Osteocyte (in vitro differentiated cells): ENCODE measurements at places on chromosomes 3 and 15. TPM values are rescaled to one million over a fixed set of nuclear protein-coding genes. Genes with fewer than 3 reads are reported as not detected.
A peak's percentile ranks its signal among the peaks of the same experiment; 100 is the strongest.

GRCh38 chr15:91915576-91915975, 62.1 kb downstream of the SLCO3A1 start:
- no peaks in the 10 kb centered on the region for H3K36me3 ChIP-seq
- H3K4me3 ChIP-seq = no peak overlapping the region
- no peak for DNase-seq
- H3K4me1 ChIP-seq = no peaks in the 10 kb centered on the region
- H3K27ac ChIP-seq = no peak overlapping the region

- no peak overlapping the region for H3K4me3 ChIP-seq
- H3K4me1 ChIP-seq = peaks cover 19% of the 10 kb centered on the region
- H3K27me3 ChIP-seq = no peaks in the 10 kb centered on the region
These were observed 6.4 kb downstream of the TMEM207 start for GRCh38 chr3:190443257-190443656.

GRCh38 chr3:22263042-22263441, 512.0 kb upstream of the ZNF385D start:
- H3K36me3 ChIP-seq = no peaks in the 10 kb centered on the region
- peaks cover 1% of the 10 kb centered on the region for H3K4me1 ChIP-seq
- no peaks in the 10 kb centered on the region for H3K27me3 ChIP-seq
- H3K27ac ChIP-seq = no peak overlapping the region

DNA sequence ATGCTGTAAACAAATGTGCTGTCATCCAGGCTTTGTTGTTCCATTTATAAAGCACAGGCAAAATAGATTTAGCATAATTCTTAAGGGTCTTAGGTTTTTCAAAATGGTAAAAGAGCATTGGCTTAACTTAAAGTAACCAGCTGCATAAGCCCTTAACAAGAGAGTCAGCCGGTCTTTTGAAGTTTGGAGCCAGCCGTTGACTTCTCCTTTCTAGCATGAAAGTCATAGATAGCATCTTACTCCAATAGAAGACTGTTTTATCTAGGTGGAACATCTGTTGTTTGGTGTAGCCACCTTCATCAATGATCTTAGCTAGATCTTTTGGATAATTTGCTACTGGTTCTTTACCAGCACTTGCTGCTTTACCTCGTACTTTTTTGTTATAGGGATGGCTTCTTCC, 297.5 kb upstream of the DCBLD2 start:
- H3K4me1 ChIP-seq = peaks cover 7% of the 10 kb centered on the region
- no peak overlapping the region for H3K4me3 ChIP-seq
- no peak overlapping the region for H3K27ac ChIP-seq

GRCh38 chr3:197366301-197367044, 68.1 kb upstream of the DLG1 start:
- DNase-seq = no peak
- peak overlapping the region; percentile 84 for H3K27ac ChIP-seq
- peaks cover 51% of the 10 kb centered on the region for H3K4me1 ChIP-seq
- H3K27me3 ChIP-seq = no peaks in the 10 kb centered on the region
- H3K36me3 ChIP-seq = no peaks in the 10 kb centered on the region
- H3K4me3 ChIP-seq = no peak overlapping the region

GRCh38 chr15:54810496-54810895, 386.2 kb downstream of the RSL24D1 start:
- H3K36me3 ChIP-seq = no peaks in the 10 kb centered on the region
- no peak overlapping the region for H3K4me3 ChIP-seq
- no peaks in the 10 kb centered on the region for H3K27me3 ChIP-seq
- no peaks in the 10 kb centered on the region for H3K4me1 ChIP-seq
- H3K27ac ChIP-seq = no peak overlapping the region

DNA sequence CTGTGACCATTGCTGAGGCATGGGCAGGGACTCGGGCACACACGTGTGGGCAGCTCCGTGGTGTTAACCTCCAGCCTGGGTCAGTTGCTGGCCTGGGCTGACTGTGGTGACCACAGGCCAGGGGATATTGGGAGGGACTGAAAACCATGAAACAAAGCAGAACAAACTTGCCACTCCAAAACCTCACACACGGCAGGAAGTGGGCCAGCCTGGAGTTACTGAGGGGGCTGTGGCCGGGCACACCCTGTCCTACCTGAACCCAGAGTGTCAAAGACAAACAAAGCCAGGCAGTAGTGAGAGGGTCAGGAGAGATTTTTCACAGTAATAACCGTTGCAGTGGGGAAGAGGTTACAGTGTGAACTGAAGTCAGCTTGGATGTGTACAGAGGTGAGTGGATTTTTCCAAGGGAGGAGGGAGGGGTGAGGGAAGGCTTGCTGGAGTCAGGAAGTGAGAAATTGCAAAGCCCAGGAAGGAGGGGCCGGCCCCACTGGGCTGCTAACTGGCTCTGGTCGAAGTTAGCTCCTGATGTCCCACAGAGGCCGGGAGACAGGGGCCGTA, 40.0 kb upstream of the ATP10A start:
- no peaks in the 10 kb centered on the region for H3K27me3 ChIP-seq
- no peak overlapping the region for H3K27ac ChIP-seq
- no peak overlapping the region for H3K4me3 ChIP-seq
- peaks cover 30% of the 10 kb centered on the region for H3K4me1 ChIP-seq
- no peaks in the 10 kb centered on the region for H3K36me3 ChIP-seq

GRCh38 chr15:62950462-62950931, 92.0 kb upstream of the TPM1 start:
- DNase-seq = no peak
- no peaks in the 10 kb centered on the region for H3K27me3 ChIP-seq
- H3K4me1 ChIP-seq = peaks cover 26% of the 10 kb centered on the region
- no peak overlapping the region for H3K4me3 ChIP-seq
- no peaks in the 10 kb centered on the region for H3K36me3 ChIP-seq

DNA sequence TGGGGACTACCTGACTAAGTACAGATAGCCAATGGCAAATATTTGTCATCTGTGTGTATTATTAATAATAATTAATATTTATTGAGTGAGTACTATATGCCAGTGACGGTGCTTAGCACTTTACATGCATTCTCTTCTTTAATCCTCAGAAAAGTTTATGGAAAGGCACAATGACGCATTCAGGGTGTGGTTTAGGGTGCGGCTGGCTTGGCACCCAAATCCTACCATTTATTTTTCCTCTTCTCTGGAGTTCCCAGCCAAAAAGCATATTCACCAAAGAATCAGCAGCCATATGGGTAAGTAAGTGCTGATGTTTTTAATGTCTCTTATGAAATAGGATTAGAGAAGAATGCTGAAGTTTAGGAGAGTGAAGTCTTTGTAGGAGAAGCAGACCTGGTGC, 140.4 kb upstream of the TP63 start:
- peaks cover 8% of the 10 kb centered on the region for H3K4me1 ChIP-seq
- H3K27me3 ChIP-seq = no peaks in the 10 kb centered on the region
- no peak overlapping the region for H3K27ac ChIP-seq
- H3K4me3 ChIP-seq = no peak overlapping the region
- DNase-seq = no peak

GRCh38 chr3:33915796-33916546, 117.5 kb downstream of the PDCD6IP start:
- no peaks in the 10 kb centered on the region for H3K27me3 ChIP-seq
- H3K27ac ChIP-seq = no peak overlapping the region
- peaks cover 47% of the 10 kb centered on the region for H3K4me1 ChIP-seq
- H3K4me3 ChIP-seq = no peak overlapping the region
- H3K36me3 ChIP-seq = no peaks in the 10 kb centered on the region

The ADAMTSL3 gene
- not detected in 2 replicates for total RNA-seq
